Activated CD4-positive, alpha-beta T cell treated with anti-CD3 and anti-CD28 coated beads, Interleukin-2, amount 50 U/mL, for 1 hour (primary cell): ENCODE measurements at places on chromosomes 11 and 22.
A peak's percentile ranks its signal among the peaks of the same experiment; 100 is the strongest.

- DNase-seq = no peak
Observed at GRCh38 chr11:120219232-120219937, 8.6 kb downstream of the OAF start.

- no peak for DNase-seq
Observed at GRCh38 chr11:60371854-60372253, 6.5 kb upstream of the MS4A7 start.

GRCh38 chr22:22082960-22083359, 100.4 kb upstream of the TOP3B start:
- DNase-seq = no peak

GRCh38 chr11:74050465-74050864, 41.6 kb upstream of the UCP3 start:
- no peak for DNase-seq

DNA sequence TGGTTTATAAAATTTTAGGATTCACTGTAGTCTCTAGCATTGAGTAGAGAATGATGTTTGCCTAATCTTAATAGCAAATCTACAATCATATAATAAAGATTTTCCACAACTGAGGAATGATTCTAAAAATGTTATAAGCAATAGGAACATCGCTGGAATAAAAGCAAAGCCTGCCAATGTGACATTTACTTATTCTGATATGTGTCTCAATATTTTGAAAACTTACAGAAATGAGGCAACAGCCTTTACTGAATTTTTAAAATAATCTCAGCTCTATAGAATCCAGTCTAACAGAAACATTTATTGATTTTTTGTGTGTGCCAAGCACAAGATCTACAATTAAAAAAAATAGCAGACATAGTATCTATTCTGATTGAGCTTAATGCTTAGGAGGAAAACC, 303.7 kb upstream of the CCDC179 start:
- DNase-seq = no peak

DNA sequence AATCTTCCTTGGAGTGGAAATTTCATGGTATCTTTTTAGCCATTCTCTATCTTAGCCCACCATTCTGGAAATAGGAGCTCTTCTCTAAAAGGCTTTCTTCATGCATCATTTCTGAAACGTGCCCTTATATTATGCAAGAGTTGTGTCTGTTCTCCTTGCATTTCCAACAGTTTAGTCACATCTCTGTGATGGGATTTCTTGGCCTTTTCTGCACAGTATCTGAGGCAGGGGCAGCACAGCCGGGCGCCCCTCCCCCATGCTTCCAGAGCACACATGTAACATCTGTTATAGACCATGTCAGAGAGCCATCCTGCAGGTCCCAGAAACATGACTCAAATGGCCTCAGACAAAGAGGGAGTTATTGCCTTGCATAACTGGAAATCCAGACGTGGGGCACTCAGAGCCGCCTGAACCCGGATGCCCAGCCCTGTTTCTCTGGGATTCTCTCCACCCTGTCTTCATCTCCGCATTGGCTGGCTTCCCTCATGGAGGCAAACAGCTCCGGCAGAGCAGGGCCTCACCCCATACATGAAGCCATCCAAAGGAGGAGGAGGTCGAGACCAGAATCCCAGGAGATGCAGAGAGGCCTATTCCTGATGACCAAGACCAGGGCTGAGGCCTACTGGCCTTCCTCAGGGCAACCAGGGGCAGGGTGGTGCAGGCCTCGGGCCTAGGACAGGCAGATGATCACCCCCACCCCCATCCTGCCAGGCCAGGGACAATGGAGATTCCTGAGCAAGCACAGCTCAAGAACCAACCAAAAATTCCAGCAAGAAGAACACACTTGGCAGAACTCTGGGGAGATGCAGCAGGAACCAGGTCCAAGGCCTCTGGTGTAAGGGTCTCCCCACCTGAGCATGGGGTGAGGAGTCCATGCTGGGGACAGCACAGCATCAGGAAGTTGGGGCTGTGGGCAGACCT, 61.3 kb downstream of the IGLL5 start:
- no peak for DNase-seq

DNA sequence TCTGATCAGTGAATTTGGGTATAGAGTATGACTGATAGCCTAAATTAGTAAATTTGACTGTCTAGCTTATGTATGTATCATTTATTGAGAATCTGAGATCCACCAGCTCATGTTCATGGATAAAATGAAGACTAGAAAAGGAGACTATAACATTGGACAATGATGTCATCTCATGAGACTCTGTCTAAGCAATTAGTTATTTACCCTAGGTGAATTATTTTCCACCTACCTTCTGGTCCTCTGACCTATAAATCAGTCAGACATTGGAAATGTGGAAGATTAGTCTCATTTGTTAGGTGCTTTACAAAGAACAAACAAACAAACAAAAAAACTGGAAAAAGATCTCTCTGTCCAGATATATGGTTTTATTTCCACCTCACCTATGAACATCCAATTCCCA, 38.7 kb upstream of the CALCA start:
- no peak for DNase-seq

DNA sequence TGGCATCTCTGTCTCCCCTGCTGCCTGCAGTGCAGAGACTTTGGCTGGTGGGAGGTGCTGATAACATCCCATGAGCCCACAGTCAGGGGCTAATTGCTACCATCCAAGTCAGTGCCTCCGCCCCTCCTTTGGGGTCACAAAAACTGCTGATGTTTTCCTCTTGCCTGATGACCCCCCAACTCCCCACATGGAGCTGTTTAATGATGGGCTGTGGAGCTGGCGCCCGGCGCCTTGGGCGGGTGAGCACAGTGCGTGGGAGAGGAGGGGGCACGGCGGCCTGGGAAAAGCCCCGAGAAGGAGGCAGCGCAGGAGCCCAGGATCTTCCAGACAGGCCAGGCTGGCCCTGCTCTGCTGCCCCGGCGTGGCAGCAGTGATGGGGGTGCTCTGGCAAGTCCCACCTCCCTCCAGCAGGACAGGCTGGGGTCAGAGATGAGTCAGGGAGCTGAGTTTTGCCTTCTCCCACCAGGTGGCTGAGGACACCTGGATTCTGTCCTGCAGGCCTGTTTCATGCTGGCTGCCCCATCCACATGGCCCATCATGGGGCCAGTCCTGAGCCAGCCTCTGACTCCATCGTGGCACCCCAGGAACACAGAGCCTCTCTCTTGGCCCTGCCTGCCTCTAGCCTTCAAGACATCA, 43.8 kb downstream of the NECTIN1 start:
- DNase-seq = no peak

DNA sequence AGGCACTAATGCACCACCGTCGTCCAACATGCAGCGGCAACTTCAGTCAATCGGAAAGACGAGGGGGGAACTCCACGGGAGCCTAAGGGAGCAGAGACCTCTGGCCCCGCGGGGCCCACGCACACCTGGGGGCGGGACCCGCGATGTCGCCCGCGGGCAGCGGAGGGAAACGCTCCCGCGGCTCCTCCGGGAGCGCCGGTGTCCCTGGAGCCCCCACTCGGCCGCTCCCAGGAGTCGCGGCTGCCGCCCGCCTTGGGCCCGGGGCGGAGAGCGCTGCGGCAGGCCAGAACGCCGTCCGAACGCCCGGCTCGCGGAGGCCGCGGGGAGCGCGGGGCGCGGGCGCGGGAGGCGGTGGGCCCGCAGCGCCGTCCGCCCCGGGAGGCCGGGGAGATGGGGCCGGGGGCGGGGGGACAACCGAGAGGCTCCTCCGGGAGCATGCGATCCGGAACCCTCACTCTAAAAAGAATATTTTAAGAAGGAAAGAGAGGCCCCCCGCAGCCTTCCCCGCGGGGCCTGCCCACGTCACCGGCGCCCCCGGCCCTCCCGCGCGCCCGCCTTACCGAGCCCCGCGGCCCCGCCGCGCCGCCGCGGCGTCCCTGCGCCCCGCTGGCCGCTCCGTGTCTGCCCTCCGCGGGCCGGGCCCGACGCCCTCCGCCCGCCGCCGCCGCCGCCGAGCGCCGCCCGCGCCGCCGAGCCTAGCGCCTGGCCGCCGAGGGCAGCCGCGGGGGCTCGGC, 86.6 kb upstream of the ARHGAP32 start:
- DNase-seq = peak; percentile 1

DNA sequence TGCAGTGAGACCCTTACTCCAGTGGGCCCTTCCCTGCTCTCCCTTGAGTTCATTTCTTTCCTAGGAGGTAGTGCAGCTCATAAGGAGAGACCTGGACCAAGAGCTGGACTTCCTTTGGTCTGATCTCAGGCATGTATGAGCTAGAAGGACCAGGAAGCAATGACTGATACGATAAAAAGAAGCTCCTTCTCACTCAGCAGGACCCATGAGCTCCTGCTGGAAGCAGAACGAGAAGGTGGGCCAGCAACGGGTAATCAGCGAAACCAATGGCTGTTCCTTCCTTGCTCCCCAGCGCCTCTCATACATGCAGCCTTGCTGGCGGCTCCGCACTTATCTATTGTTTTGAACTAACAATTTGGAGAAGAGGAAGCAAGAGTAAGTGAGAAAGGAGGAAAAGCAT, 56.8 kb downstream of the RPUSD4 start:
- no peak for DNase-seq

- DNase-seq = no peak
Observed at GRCh38 chr11:33448461-33449130, 191.4 kb downstream of the HIPK3 start.

- DNase-seq = no peak
Observed at GRCh38 chr11:11230087-11230486, 123.0 kb downstream of the CSNK2A3 start.

GRCh38 chr11:1653541-1654387, 24.2 kb downstream of the KRTAP5-5 start:
- no peak for DNase-seq

DNA sequence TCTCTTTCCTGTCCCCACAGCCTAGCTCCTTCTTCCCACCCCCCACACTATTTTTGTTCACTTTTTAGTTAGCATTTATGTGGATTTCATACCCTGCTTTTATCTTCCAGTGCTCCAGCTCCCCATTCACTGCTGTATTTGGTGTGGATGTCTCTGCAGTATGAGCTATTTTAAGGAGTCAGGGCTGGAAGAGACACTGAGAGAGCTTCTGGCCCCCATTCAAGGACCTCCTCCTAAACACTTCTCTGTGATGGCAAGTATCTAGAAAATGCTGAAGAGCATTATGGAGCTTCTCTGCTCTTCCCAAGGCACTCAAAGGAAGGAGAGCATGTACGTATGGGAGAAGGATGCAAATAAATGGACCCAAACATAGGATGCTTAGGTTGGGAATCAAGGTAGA, 79.5 kb downstream of the RAB30 start:
- no peak for DNase-seq

- no peak for DNase-seq
Observed at GRCh38 chr22:36910461-36910860, 3.0 kb upstream of the CSF2RB start.

DNA sequence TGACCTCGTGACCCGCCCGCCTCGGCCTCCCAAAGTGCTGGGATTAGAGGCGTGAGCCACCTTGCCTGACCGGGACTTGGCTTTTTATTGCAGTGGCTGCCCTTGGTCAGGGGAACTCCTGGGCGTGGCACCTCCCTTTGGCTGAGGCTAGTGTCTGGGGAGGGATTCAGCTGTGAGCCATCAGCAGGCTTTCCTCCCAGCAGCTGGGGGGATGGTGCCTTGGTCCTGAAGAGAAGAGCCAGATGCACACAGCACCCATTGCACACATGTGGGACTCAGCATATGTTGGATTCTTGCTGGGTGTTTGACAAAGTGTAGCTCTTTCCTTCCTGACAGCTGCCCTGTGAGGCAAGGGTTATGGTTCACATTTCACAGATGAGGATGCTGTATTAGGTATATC, 8.4 kb downstream of the CYTH4 start:
- DNase-seq = no peak

DNA sequence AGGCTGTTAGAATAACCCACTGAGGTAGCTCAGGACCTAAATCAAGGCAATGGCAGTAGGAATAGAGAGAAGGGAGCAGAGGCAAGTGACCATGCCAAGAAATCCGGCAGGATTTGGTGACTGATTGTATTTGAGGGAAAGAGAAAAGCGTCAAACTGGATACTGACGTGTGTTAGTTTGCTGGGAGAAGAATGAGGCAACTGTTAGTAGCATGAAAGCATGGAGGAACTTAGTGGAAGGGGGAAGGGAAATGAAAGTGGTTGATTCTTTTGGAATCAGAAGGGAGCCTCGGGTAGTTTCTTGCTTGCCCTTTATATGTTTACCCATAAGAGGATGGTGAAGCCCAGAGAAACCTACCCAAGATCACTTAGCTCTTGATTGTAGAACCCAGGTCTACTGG, 8.3 kb downstream of the PPFIBP2 start:
- no peak for DNase-seq
